ENCODE measurements at places on chromosomes 6 and 20. TPM values are rescaled to one million over a fixed set of nuclear protein-coding genes. Genes with fewer than 3 reads are reported as not detected.

DNA sequence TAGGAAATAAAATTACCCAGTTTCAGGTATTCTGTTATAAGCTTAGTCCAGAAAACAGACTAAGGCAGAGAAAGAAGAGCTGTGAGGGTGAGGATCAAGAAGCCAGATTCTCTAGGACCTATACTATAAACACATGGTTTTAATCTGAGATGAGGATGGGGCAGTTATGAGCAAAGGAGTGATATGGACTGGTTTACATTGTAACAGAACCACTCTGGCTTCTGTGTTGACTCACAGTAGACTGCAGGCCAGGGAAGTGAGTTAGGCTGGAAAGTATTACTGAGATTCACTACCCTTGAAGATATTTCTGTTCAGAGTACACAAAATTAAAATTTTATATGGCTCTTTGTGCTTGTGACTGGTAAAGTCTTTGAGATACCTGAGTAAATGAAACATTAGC lies 3.2 kb upstream of the RWDD1 start:
- no peak for DNase-seq

DNA sequence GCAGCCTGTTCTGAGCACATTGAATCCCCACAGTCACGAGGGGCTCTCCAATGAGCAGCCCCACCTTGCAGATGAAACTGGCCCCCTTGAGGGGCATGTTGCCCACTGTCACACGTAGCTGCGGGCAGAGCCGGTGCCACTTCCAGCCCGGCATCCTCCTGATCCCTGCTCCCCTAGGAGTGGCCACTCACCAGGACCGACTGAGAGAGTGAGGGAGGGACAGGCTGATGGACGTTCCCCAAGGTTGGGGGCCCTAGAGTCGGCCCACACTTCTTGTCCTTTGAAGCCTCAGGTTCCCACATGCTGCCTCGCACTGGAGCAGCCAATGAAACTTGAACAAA lies 10.5 kb downstream of the ENTPD6 start:
- DNase-seq = no peak

- DNase-seq = no peak
Observed at GRCh38 chr20:37901654-37902503, 1.0 kb upstream of the VSTM2L start.

DNA sequence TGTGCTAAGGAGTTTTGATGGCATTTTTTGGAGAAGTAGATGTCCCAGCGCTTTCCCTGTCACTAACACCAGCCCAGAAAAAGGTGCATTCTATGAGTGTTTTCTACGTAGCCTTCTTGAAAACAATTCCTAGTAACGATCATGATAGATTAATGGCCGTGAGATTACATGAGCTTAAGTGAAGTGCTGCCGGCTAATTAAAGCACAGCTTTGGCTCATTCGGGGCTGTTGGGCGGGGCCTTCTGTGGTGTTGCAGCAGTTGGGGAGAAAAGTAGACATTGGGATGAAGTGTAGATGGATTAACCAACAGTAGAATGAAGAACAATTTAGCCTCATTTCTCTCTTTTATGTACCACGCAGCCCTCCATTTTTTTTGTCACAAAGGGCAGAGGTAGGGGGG lies 20.8 kb upstream of the TRAF3IP2 start:
- DNase-seq = no peak

DNA sequence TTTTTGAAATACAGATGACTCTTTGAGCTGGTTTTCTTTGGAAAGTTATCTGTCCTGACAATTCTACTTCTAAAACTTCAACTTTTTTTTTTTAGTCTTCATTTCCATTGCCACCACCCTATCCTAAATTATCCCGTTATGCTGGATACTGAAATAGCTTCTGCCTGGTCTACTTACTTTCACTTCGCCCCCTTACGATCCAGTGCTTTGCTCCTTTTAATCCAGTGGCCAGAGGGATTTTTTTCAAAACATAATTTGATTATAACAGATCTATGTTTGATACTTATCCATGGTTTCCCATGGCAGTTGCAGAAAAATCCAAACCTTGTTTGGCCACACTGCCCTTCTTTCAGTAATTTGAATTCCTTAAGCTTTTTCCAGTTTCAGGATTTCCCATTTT lies 27.4 kb downstream of the ASXL1 start:
- no peak for DNase-seq

DNA sequence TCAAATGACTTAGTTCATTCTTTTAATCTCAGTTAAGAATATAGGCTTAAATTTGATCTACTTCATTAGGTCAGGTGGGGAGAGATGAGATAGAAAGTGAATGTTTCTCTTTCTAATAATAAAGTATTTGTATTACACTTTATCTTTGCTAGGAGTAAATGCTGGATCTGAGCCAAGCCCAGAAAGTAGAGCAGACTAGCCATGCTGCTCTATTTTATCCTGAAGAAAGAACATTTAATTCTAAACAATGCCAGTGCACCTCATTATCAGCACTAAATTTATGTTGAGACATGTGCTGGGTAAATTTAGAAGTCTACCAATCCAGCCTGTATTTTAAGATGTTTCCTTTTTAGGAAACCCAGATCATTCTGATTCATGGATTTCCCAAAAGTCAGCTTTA lies 43.5 kb downstream of the AKIRIN2 start:
- DNase-seq = no peak

- no peak for DNase-seq
Observed at GRCh38 chr6:85644279-85644762, 1.6 kb upstream of the SYNCRIP start.

GRCh38 chr6:33585403-33586107 lies 5.5 kb upstream of the BAK1 start:
- peak; percentile 91 for DNase-seq

DNA sequence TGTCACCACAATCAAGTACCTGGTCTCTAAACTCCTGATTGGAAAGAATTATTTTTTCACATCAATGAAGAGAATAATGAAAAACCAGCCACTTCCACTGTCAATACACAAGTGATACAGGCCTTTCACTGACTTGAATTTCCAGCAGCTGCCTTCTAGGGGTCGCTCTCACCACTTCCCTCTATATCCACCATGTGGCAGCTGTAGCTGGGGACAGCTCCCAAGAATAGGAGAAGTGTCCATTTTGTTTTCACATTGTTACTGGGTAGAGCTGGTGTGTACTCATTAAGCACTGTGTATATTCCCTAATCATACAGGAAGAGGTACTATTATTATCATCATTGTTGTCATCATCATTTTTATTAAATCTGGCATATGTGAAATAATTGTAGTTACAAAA lies 438.4 kb upstream of the SPTLC3 start:
- DNase-seq = no peak

DNA sequence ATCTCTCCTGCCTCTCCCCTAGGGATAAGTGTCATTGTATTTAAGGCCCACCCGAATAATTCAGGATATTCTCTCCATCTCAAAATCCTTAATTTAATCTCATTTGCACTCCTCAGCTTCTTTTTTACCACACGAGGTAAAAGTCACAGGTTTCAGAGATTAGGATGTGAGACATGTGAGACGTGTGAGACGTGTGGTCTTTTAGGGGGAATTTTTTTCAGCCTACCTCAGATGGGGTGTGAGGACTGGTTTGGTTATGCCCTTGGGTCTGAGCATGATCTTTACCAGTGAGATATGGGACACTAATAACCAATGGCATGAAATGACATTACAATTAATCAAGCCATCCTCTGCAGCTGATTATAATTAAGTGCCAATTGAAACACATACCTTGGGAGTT lies 324.2 kb downstream of the BMP2 start:
- no peak for DNase-seq

GRCh38 chr6:24887545-24888140 lies 48.1 kb downstream of the RIPOR2 start:
- no peak for DNase-seq

DNA sequence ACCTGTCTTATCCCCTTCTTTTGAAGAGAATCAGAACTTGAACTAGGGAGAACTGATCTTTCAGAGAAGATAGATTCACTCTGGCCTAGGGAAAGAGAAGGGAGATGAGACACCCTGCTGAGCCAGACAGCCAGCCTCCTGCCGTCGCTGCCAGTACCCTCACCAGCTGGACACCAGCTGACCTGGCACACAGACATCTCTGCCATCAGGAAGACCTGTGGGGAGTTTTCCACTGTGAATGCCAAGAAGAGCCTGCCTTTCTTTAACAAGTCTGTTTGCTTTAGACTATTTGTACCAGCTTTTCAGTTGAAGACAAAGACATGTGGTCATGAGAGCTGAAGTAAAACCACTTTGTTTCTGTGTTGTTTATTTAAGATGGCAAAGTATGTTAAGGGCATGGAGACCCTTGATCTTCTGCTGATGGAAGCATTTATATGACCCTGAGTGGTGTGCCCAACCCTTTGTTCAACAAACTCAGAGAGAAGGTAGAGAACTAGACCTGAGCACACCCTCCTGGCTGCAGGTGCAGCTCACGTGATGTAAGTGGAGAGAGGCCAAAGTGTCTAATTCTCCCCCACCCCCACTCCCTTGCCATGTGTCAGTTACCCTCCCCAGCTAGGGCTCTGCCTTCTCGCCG lies 82.3 kb upstream of the SLC24A3 start:
- DNase-seq = peak; percentile 69

GRCh38 chr6:112332274-112332673 lies 14.9 kb upstream of the RFPL4B start:
- no peak for DNase-seq

GRCh38 chr6:132399376-132400074 lies 1.8 kb downstream of the MOXD1 start:
- no peak for DNase-seq

The ADGRB3 gene
- 0.72 TPM for total RNA-seq

The NFATC2 gene
- total RNA-seq = 6.2 TPM

The DPPA5 gene
- not detected for total RNA-seq

The TMEM244 gene
- not detected for total RNA-seq

The MEP1A gene
- total RNA-seq = 118 TPM

The ULBP1 gene
- not detected for total RNA-seq

The SPTLC3 gene
- 18.2 TPM for total RNA-seq

The PTCHD4 gene
- 0.89 TPM for total RNA-seq

The KCNQ5 gene
- 0.14 TPM for total RNA-seq

The C20orf141 gene
- not detected for total RNA-seq
